Activated CD8-positive, alpha-beta memory T cell treated with anti-CD3 and anti-CD28 coated beads for 24 hours (primary cell): ENCODE measurements at places on chromosomes 4 and X.

DNA sequence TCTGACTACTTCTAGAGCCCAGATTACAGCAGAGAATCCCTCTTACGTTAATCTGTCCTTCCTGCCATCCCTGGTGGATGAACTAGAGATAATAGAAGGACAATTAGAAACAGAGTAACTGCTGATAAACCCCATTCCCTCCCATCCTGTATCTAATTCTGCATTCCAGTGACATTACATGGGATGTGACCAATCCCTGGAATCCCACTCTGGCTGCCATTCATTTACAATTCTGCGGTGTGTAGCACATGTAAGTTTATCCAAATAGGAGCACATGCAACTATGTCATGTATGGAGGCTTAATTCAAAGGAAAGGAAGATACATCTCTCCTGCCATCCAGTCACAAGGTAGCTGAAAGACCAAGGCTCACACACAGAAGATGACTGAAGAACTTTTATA, 339.5 kb downstream of the GPAT3 start:
- no peak for DNase-seq

DNA sequence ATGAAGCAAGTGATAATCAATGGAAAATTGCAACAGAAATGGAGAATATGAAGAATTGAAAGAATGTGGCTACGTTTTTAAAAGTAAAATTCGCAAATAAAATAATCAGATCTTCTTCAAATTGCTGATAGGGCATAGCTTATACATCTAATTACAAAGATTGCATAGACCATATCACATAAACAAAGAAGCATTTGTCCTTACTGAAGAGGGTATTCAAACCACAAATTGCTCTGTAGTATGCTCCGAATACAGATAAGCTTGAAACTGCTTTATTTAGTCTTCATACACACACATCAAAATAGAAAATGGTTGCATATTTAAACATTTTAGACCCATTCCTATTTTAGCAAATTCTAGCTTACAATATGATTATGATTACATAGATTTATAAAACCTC, 206.7 kb upstream of the SLIT2 start:
- DNase-seq, result no peak

DNA sequence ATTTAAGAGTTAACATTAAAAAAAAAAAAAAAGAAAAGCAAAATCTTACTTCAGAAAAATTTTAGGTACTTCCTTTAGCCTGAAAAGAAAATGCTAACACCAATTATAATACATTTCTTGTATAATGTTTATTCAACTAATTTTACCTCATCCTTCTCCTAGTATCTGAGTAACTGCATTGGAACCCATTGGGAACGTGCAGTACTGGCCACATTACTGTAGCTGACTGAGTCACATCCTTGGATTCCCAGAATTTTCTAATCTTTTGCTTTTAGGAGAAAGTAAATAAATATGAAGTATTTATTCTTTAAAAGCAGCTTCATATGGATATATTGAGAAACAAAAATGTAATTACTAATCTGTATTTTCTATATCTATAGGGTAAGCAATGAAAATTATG, 82.6 kb upstream of the SLITRK2 start:
- no peak for DNase-seq

DNA sequence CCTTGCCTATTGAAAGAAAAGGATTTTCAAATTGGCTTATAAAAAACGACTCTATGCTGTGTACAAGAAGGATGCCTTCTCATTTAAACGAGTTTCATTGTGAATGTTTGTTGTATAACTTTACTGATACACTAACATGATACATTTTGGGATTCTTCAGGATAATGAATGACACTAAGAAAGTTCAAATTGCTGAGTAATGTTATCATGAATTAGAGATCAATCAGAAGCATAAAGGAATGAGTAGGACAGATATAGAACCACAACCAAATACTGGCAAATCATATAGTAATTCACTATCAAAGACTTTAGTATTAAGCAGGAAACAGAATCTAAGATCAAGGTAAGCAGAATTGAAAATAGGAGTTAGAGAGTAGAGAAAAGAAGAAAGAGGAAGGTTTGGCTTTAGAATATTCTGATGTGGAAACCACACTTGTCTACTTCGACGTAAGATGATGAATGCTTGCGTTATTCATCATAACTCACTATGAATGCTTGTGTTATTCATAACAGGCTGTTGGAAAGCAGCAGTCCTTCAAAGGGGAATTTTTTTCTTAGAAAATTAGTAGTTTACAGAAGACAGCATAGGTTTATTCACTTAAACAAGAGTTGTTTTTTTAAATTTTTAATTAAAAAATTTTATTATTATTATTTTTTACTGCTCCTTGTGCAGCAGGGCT, 13.4 kb downstream of the CCDC158 start:
- no peak for DNase-seq

DNA sequence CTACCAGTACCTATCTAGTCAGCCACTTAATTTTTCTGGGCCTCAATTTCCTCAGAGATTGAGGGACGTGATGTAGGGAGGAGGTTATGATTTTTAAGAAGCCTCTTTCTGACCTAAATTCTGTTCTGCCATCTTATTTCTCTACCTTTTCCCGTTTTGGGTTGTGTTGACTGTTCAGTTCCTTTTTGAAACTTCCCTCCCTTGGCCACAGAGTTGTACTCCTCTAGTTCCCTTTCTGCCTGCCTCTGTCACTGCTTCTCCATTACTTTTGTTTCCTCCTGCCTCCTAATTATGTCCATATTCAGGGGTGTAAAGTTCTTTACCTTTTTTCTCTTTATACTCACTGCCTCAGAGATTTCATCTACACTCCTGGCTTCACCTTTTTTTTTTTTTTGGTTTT, 25.4 kb downstream of the CLCN5 start:
- no peak for DNase-seq

DNA sequence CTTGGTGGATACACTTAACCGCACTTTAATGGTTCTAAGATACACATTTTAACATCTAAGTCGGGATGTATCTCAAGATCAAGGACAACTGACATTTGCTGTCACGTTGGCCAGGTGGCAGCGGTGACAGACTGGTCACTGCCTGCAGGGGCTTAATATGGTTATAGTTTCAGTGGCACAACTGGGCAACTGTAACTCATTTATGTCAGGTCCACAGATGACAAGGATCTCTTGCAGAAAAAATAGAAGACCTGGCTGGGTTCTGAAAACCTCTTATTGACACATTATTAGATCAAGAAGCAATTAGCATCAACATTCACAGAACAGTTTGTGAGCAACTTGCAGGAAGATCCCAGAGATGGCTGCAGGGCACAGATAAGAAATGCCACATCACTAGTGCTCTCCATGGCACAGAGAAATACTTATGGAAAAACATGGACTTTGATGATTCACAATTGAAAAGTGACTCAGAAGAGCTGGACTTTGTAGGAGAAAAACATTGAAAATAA, 99.6 kb upstream of the SORBS2 start:
- no peak for DNase-seq

- DNase-seq, result no peak
These were observed 56.1 kb downstream of the SLC10A7 start for GRCh38 chr4:146465628-146466027.

- peak; percentile 47 for DNase-seq
These were observed 9.0 kb downstream of the TSC22D3 start for GRCh38 chrX:107766470-107767150.

- DNase-seq, result no peak
These were observed 246.3 kb upstream of the TAPT1 start for GRCh38 chr4:16472537-16472936.

- DNase-seq, result no peak
These were observed 168.6 kb downstream of the PPP3CA start for GRCh38 chr4:101178731-101179130.

GRCh38 chr4:128249787-128250668, 37.6 kb downstream of the PGRMC2 start:
- no peak for DNase-seq

- no peak for DNase-seq
These were observed 108.5 kb downstream of the ADGRA3 start for GRCh38 chr4:22407361-22407760.

- no peak for DNase-seq
These were observed 19.0 kb upstream of the DDX60 start for GRCh38 chr4:168337550-168337940.

DNA sequence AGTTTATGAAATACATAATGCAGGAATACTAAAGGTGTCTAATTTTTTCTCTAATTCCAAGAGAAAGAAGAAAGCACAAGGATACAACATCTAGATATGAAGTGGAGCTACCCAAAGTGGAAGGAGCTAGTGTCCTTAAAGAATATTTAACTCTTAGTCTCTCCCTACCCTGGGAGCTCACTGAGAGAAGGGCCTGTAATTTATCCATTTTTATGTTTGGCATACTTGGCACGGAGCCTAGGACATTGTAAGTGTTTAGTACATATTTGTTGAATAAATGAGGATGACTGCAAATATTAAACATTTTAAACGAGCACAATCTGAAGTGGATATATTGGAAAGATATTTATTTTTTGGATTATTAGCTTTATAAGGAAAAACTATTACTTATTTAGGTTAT, 674.8 kb downstream of the IQCM start:
- no peak for DNase-seq

- no peak for DNase-seq
These were observed 733.7 kb upstream of the FRG1 start for GRCh38 chr4:189206953-189207352.

- peak; percentile 54 for DNase-seq
These were observed 80.4 kb downstream of the MTMR1 start for GRCh38 chrX:150773634-150774033.

GRCh38 chr4:186148336-186148975, 42.9 kb upstream of the CYP4V2 start:
- no peak for DNase-seq

DNA sequence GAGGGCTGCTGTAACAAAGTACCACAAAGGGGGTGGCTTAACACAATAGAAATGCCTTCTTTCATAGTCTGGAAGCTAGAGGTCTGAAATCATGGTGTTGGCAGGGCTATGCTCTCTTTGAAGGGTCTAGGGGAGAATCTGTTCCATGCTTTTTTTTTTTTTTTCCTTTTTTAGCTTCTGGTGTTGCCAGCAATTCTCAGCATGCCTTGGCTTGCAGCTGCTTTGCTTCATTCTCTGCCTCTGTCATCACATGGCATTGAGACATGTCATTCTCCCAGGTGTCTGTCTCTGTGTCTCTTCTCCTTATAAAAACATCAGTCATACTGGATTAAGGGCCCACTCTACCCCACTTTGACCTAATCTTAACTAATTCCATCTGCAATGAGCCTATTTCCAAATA, 78.6 kb upstream of the BOD1L1 start:
- no peak for DNase-seq

DNA sequence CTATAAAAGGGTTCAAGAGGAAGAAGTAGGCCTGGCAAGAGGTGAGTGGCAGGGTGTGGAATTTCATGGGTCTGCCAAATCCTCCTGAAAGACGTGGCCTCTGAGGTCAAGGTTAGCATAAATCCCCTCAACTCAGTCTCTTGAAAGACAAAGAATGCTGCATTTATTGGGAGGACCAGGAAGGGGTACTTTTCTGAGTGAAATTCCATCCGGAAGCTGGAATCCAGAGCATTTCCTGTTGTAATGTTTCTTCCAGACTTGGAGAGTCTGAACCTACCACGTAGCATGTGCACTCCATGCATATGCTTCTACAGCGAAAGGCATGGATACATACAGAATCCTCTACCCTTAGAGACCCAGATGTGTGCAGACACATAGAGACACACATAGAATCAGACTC, 13.4 kb upstream of the FGD1 start:
- no peak for DNase-seq

GRCh38 chr4:54730581-54730980, 72.8 kb downstream of the KIT start:
- DNase-seq, result no peak

GRCh38 chrX:14899607-14900006, 26.4 kb downstream of the MOSPD2 start:
- no peak for DNase-seq

DNA sequence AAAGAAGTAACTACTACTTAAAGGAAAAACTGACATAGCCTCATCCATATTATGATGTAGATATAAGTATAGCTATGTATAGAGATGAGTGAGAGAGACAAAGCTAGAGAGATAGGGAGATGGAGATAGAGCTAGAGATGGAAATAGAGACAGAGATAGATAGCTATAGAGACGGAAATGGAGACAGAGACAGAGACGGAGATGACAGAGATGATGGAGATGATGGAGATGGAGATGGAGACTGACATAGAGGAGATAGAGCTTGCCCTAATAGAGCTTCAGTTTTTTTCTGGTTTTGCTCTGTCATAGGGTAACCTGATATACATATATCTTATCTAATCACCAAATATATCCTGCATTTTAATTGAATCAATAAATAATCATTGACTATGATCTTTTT, 4.3 kb downstream of the EDNRA start:
- DNase-seq, result no peak

DNA sequence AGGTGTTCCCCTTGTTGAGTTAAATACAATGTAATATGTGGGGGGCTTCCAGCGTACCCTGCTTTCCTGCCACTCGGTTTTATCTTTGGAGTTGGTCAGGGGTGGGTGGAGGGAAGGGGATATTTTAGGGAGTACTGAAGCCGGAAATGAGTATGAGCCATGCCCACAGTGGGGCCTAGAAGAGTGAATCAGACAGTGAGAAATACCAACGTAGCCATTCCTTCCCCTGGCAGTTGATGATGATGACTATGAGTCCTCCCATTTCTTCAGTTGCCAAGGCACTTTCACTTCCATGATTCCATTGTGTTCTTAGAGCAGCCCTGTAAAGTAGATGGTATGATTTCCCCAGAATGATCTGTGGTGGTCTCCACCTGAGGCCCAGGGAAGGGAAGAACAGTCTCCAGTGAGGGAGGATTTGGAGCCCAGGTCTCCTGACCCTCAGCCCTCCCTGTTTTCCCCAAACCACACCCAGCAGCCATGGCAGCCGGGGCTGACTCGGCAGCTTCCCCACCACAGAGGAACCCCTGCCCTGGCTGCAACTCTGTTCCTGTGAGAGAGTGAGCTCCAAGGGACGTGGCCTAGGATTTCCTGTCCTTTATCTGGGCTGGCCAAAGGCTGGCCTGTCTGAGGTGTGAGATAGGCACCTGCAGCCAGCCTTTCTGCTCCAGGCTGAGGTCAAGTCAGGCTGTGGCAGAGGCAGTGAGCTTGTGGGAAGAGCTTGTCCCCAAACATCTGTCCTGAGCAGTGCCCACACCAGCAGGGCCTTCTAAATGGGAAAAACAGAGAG, 52.7 kb downstream of the STARD8 start:
- DNase-seq, result no peak

DNA sequence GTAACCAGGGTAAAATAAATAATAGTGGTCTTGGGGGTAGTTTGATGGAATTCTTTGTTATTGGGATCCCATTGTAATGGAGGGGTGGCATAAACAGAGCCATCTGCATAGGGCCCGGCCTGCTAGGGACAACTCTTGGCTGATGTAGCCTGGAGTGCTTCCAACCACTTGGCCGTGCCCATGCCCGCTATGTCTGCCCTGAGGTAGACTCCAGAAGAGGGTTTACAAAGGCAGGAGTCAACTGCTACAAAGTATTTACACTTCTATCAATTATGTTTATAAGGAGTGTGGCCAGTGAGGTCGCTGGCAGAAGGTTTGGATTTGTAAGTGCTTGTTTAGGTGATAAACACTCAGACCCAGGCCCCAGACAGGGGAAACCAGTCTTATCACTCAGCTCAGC, 8.1 kb downstream of the RASL11B start:
- DNase-seq, result no peak

- no peak for DNase-seq
These were observed 238.8 kb downstream of the LDB2 start for GRCh38 chr4:16659694-16660093.
